ENCODE measurements at places on chromosomes 2 and 18.

DNA sequence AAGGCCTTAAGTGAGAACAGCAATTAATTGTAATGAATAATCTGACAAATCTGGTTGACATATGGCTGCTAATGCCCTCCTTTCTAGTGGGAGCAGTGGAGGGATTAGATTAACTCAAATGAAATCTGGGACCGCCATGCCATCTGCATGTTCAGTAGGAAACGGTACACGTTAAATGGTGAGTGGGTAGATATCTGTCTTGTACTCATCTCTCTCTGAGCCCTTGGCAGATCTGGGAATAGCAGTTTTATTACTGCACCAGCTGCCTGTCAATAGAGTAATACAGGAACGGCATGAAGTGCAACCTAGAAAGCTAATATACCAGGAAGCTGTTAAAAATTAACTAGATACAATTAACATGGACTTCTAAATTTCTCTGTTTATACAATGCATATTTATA, 258.8 kb downstream of the GPD2 start:
- DNase-seq = no peak

GRCh38 chr2:64860276-64860885, 128.8 kb upstream of the SLC1A4 start:
- DNase-seq = no peak

DNA sequence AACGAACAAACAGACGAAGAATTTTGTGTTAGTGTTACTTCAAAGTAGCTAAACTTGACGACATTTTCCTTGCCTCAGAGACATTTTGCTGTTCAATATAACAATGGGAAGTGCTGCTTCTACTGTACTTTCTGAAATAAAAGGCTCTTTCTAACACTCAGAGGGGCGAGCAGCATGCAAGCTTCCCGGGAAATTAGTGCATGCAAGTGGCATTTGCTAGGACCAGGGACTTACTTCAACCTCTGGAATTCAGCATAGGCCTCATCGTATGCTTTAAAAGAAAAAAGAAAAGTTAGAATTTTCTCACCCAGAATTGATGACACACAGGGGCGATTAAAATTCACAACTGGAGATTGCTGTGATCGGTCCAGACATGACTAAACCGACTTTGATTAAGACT, 62.5 kb upstream of the LPIN2 start:
- no peak for DNase-seq

GRCh38 chr2:190794377-190794776, 86.2 kb upstream of the GLS start:
- no peak for DNase-seq

GRCh38 chr2:26969077-26969844, 1.2 kb upstream of the MAPRE3 start:
- DNase-seq = no peak

- no peak for DNase-seq
Observed at GRCh38 chr2:166197446-166197845, 69.6 kb upstream of the SCN1A start.

DNA sequence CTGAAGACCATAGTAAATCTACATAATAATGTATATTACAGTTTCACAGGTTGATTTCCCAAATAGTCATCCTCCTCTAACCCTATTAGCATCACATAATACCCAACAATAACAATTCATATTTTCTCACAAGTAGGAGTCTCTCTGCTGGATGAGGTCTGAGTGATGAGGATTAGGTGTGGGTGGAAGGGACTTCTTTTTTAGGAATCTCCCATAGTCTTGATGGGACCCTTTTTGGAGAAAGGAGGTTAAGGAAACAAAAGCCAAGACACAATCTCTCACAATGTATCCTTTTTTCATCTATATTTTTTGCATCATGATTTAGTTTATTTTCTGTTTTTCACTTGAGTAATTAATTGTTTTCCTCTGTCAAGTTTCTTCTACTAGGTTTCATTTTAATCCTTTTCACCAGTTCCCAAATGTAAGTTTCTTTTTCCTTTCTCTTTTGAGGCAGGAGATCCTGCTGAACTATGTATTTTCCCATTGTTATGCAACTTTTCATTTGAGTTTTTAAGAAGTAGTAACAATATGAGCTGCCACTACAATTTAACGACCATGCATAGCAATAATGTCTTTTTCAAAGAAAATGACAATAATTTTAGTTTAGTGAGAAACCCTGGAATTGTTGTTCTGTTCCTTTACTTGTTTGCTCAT, 2.5 kb upstream of the IFIH1 start:
- DNase-seq = no peak

- no peak for DNase-seq
Observed at GRCh38 chr2:219946021-219946420, 318.6 kb downstream of the SLC4A3 start.

DNA sequence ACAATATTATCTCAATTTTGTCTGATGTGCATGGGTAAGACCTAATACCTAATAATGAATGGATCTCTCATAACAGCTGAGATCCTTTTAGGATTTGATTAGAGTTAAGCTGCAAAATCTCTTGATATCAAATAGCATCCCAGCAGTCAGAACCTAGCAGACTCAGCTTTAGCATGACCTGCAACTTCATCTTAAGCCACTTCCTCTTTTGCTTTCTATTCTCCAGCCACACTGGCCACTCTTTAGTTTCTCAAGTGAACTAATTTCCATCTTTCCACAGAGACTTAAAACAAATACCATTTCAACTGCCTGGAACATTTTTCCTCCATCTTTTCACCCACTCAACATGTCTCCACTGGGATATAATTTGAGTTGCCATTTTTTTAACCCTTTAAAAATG, 1251.6 kb upstream of the ZEB2 start:
- DNase-seq = no peak

GRCh38 chr2:165827921-165828276, 33.9 kb upstream of the GALNT3 start:
- no peak for DNase-seq

- no peak for DNase-seq
Observed at GRCh38 chr18:21958263-21958662, 211.1 kb upstream of the GATA6 start.

GRCh38 chr2:32189011-32189410, 23.3 kb downstream of the SLC30A6 start:
- no peak for DNase-seq

DNA sequence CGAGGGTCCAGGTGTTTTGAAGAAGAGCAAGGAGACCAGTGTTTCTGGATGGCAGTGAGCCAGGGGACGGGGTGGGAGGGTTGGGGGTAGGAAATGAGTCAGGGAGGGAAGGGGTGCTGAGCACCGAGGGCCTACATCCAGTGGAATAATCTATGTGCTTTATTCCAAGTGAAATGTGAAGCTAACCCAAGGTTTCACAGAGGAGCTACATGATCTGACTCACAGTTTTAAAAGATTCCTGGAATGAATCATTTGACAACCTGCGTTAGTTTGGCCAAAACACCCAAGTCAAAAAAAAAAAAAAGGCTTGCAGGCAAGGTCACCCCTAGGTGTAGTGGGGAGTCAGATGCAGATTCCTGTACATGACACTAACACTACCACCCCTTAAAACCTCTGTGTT, 419.7 kb upstream of the MEX3C start:
- no peak for DNase-seq

All from effector CD8-positive, alpha-beta T cell (primary cell).